IMR-90 (cell line): ENCODE measurements at places on chromosomes 5 and 9. TPM values are rescaled to one million over a fixed set of nuclear protein-coding genes. Genes with fewer than 3 reads are reported as not detected.
A peak's percentile ranks its signal among the peaks of the same experiment; 100 is the strongest.

DNA sequence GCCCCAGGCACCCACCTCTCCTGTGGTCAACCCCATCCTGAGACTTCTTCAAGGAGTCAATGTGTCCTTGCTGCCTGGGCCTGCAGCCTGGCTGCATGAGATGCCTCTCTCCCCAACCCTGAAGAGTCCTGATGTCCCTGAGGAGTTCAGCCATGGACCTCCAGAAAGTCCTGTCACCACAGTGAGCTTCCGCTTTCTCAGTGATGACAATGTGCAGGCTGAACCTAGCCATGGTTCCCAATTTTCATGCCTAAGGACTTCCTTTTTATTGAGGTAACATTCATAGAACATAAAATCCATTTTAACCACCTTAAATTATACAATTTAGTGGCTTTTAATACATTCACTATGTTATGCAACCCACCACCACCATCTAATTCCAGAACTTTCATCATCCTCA, 29.1 kb downstream of the DAP start:
- H3K27me3 ChIP-seq, result no peaks in the 10 kb centered on the region
- no peak for DNase-seq
- H3K36me3 ChIP-seq, result peaks cover 27% of the 10 kb centered on the region
- no peak overlapping the region for H3K27ac ChIP-seq
- H3K4me1 ChIP-seq, result peaks cover 15% of the 10 kb centered on the region
- no peak overlapping the region for H3K4me3 ChIP-seq

The NEUROG1 gene
- not detected in 2 replicates for total RNA-seq

DNA sequence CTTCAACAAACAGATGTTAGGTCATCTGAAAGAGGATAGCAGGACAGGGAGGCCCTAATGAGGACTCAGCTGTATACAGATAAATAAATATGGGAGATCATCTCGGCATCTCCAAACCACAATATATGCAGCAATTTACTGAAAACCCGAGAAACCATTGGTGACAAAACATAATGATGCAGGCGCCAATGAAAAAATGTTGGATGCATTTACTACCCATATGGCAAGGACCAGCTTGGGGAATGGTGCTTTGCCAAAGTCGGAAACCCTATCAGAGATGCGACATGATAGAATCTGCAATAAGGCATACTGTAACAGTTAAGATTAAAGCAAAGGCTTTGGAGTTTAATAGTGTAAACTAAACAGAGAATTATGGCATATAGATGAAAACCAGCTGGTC, 92.0 kb downstream of the SNCAIP start:
- H3K4me3 ChIP-seq, result peak overlapping the region; percentile 10; the same call in 1 of the 2 replicates
- H3K4me1 ChIP-seq, result peaks cover 7% of the 10 kb centered on the region; the same call in 1 of the 2 replicates
- H3K27me3 ChIP-seq, result no peaks in the 10 kb centered on the region

DNA sequence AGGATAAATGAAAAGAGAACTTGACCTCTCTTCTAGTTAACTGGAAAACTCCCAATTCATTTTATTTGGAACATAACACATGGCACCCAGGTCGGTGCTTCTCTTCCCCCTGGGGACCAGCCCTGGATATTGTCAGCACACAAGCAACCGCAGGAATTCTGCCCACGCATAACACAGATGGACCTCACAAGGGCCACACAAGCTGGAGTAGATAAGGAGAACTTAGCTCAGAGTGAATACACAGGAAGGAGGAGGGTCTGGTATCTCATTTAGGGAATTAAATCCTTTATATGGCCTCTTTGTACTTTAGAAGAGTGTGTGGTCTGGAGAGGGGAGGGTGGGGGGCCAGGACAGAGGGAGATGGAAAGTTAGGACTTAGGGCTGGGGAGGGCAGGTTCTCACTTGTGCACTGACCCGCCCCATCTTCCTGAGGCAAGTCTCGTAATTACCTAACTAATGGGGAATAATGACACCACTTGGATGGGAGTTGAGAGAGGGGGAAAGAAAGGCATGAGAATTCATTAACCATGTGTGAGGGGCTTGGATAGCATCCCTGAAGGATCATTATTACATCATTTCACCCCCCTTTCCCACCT, 341.2 kb upstream of the WWC1 start:
- no peak overlapping the region for H3K4me3 ChIP-seq
- H3K4me1 ChIP-seq, result peaks cover 7% of the 10 kb centered on the region
- peak; percentile 67 for DNase-seq
- no peaks in the 10 kb centered on the region for H3K27me3 ChIP-seq

DNA sequence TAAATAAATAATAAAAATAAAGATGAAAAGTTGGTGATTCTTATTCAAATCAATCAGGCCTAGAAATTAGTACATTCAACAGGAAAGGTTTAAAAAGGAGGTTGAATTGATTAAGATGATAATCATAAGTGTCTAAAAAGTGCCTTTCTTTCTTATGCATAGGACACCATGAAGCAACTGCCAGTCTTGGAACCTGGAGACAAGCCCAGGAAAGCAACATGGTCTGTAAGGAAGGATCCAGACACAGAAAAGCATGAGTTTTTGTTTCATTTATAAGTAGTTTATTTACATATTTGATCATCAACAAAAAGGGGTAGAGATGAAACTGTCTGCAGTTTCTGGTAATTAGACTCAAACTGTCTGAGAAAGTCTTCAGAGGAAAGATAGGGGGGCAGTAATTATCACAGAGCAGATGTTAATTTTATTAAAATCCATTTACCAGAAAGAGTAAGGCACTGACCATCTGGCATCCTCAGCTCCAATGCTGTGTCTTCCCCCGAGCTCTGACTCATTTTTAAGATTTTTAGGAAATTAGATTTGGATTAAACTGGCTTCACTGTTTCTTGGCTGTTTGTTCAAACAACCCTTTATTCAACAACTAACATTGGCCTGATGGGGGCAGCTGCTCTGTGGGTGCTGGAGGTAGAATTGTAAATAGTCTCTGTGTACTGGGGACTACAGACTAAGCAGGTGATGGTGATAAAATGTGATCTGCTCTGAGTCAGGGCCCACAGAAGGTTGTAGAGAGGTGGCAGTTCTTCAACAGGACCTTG, 2.7 kb downstream of the RABEPK start:
- peaks cover 18% of the 10 kb centered on the region for H3K36me3 ChIP-seq
- no peak overlapping the region for H3K27ac ChIP-seq
- no peak overlapping the region for H3K4me3 ChIP-seq
- peaks cover 2% of the 10 kb centered on the region; the same call in 1 of the 2 replicates for H3K4me1 ChIP-seq

GRCh38 chr9:85510830-85511504, 230.8 kb downstream of the AGTPBP1 start:
- DNase-seq, result no peak
- no peak overlapping the region for H3K27ac ChIP-seq
- H3K36me3 ChIP-seq, result no peaks in the 10 kb centered on the region
- H3K27me3 ChIP-seq, result no peaks in the 10 kb centered on the region
- H3K4me1 ChIP-seq, result no peaks in the 10 kb centered on the region
- H3K4me3 ChIP-seq, result no peak overlapping the region

- DNase-seq, result no peak
- H3K27ac ChIP-seq, result no peak overlapping the region
- peaks cover 5% of the 10 kb centered on the region for H3K4me1 ChIP-seq
Measured at GRCh38 chr5:128466980-128467379, 71.1 kb downstream of the FBN2 start.

The WNK2 gene
- total RNA-seq, result not detected in 2 replicates

The C9orf153 gene
- not detected in 2 replicates for total RNA-seq

The HARS2 gene
- total RNA-seq, result 30.1 and 36.9 TPM in 2 replicates
